ENCODE measurements at places on chromosomes 4 and X.

- peak; percentile 9 for DNase-seq
These were observed 53.5 kb downstream of the TMPRSS11F start for GRCh38 chr4:68076194-68076593.

DNA sequence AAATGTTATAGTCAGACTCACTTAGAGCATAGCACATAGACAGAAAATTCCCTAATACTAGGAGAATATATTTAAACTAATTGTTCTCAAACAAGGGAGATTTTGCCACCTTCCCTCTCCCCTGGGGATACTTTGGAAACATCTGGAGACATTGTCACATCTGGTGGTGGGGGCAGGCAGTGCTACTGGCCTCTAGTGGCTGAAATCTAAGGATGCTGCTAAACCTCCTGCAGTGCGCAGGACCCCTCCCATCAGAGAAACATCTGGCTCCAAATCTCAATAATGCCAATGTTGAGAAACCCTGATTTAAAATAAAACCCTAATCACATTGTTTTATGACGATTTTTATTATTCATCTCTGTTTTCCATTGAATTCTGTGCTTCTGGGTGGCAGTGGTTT, 244.9 kb downstream of the FRMPD4 start:
- peak; percentile 3 for DNase-seq

DNA sequence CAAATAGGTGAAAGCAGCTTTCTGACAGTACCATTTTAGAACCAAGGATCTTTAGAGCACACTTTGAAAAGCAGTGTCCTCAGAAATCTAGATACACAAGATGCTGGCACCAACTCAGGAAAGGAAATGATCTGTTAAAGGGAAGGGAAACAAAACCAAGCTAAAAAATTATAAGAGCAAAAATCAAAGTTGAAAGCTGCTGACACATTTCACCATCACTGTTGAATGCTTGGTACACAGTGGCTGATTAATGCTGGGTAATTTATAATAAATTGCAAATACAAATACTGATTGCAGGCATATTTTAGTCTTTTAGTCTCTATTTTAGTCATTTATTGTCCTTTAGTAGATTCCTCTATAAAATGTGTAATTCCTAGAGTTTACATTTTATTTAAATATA, 1540.1 kb upstream of the PCDH10 start:
- DNase-seq, result no peak

GRCh38 chrX:79146640-79147390, 2.3 kb downstream of the GPR174 start:
- peak; percentile 45 for DNase-seq

DNA sequence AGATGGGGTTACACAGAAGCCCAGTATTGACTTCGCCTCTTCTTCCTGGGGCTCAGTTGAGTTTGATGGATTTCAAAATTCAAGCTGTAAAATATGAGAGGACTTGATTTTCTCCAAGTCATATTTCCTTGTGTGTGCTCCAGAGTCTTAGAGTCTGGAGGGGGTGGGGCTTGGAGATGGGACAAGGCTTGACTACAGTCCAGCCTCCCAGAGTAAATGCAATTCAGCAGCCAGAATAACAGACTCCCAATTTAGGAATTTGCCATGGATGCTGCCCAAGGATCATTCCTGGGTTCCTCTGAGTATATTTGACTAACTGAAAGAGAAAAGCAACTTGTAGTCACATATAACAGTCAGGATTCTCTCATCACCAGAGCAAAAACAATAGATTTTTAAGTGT, 53.7 kb upstream of the RBPJ start:
- no peak for DNase-seq

DNA sequence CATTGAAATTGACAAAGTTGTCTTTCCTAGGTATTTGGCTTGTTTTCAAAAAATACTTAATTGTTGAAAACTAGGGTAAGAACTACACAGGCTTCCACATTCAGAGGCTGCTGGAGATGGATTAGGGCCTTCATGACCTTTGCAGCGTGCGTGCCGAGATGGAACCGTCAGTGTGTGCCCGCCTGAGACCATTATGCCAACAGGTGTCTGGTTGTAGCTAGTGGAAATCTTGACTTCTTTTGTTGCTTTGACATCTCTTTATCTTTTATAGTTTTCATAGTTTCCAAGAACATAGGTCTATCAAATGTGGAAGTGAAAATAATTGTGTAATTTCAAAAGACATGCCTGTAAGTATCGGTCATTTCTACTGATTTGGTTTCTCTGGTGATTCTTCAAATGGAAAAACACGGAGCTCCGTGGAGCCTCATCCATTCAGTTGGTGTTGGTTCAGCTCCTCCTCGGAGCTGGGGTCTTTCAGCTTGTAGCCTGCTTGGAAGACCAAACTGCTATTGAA, 38.9 kb upstream of the CLCN4 start:
- DNase-seq, result no peak

- DNase-seq, result no peak
These were observed 48.7 kb downstream of the NOP14 start for GRCh38 chr4:2914256-2915126.

DNA sequence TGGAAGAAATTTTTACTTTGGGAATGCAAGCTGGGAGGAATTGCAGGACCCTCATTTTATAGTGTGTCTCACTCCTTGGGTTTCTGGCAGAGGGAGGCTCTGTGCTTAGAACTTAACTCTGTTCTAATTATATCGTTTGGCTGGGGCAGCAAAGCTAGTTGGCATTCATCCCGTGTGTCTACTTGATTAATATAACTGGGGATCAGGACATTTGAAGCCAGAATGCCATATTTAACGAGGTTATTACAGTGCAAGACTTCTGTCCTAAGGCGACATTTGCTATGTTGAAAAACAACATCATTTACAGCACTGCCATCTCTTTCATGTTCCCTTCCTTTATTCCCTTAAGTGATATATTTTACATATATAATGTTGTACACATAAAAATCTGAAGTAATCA, 179.1 kb upstream of the TBC1D9 start:
- no peak for DNase-seq

GRCh38 chr4:91092398-91092980, 965.3 kb downstream of the CCSER1 start:
- DNase-seq, result no peak

GRCh38 chrX:96576368-96576767, 108.3 kb upstream of the DIAPH2 start:
- no peak for DNase-seq

GRCh38 chrX:46326161-46326560, 219.1 kb downstream of the ZNF674 start:
- no peak for DNase-seq

GRCh38 chr4:55318175-55319129, 27.6 kb upstream of the SRD5A3 start:
- no peak for DNase-seq

GRCh38 chr4:122652379-122652778, 31.5 kb upstream of the IL21 start:
- peak; percentile 74 for DNase-seq

DNA sequence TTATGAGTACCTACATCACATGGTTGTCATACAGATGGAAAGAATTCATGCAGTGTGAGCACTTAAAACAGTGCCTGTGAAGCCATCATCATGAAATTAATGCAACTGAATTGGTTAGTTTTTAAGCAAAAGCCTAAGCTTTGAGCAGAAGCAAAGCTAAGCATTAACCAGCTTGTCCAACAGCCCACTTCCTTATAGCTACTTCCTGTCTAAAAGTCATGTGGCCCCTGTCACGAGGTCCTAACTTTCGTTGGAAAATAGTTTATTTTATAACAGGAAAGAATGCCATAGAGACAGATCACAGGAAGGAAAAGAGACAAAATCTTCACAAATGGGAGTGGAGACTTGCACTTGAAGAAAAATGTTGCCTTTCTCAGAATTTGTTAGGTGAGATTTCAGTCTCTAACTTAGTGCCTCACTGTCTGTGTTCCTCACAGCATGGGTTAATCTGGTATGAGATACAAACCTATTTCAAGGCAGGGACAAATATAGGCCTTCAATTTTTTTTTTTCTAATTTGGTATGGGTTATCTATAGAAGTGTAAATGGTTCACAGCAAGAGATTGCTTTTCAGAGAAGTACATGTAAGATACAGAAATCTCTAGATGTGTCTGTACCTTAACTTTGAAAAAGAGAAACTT, 27.7 kb upstream of the VCX start:
- peak; percentile 9 for DNase-seq

GRCh38 chr4:141636082-141636770, at the start of gene IL15:
TSS of gene IL15 (plus strand) at chr4:141636583. CDS start at chr4:141719465, 82,882 bp downstream.
- DNase-seq, result no peak

- no peak for DNase-seq
These were observed 37.3 kb downstream of the APBB2 start for GRCh38 chr4:41177016-41177415.
